ENCODE measurements at places on chromosomes 13 and 19.

GRCh38 chr13:45595965-45596364 lies 19.6 kb downstream of the ERICH6B start:
- no peak for DNase-seq

- no peak for DNase-seq
Measured at GRCh38 chr19:5016781-5017180, 47.9 kb downstream of the KDM4B start.

DNA sequence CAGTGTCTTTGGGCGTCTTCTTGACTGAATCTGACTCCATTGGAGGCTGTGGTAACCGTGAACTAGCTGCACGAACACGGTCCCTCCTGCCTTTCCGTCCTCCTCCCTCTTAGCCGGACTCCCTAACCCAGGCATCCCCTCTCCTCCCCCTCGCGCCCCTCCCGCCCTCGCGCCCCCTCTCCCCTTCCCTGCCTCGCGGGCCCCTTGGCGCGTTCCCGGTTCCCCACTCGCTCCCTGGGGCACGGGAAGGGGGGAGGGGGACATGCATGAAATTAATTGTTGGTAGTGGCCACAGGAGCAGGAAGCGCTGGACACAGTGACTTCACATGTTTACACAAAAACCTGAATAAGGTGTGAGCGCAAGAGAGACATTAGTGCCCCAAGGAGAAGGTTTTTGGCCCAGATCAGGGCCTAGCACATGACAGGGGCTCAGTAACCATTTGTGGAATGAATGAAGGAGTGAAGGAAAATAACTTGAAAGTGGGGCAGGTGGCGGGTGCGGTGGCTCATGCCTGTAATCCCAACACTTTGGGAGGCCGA lies 279 bp downstream of the DMRTC2 start:
- DNase-seq, result no peak

GRCh38 chr13:111914241-111915103 lies 152.5 kb upstream of the SOX1 start:
- no peak for DNase-seq

DNA sequence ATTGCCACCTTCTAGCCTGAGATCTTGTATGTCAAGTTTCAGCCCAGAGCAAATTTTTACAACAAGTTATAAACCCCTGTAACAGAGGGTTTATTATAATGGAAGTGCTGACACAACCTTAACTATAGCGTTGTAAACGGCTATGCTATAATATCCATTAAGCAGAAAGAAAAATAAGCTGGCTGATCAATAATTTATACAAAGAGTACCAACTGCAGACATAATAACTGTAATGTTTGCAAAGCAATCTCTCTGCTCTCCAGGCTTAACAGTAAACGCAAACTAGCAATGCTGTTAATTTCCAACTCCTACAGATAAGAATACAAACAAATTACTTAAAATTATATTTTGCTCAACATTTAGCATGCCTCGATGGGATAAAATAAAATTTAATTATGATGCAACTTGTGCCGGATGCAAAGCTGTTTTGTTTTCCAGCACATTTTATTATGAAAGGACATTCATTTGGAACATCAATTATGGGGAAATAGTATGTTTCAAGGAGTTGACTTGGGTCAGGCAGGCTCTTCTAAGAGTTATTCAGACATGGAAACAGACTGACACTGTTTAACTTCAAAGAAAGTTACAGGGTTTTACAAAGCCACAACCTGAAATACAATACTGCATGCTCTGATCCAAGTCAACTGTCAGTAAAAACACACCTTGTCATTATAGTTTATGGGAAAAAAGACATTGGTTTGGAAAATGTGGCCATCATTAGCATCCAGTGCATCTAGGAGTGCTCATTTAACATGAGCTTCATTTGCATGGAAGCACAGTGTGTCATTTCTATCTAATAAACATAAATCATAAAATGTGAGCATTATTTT lies 6.6 kb upstream of the DACH1 start:
- DNase-seq, result no peak

DNA sequence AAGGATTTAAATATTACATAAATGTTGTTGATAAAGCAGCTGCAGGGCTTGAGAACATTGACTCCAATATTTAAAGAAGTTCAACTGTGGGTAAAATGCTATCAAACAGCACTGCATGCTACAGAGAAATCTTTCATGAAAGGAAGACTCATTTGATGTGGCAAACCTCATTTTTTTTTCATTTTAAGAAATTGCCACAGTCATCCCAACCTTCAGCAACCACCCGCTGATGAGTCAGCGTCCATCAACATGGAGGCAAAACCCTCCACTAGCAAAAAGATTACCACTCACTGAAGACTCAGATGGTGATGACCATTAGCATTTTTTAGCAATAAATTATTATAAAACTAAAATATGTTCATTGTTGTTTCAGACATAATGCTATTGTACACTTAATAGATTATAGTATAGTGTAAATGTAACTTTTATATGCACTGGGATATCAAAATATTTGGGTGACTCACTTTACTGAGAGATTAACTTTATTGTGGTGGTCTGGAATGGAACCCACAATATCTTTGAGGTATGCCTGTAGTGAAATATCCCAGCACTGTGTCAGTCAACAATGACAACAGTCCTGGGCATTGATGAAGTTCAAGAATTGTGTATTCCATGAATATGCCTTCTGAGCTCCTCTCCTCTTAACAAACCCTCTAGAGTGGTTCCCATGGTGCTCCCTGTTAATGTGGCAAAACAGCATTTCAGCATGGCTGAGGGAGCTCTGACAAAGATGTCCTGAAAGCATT lies 52.4 kb upstream of the SOX21 start:
- no peak for DNase-seq

GRCh38 chr19:18203408-18203862 lies 407 bp downstream of the RAB3A start:
- DNase-seq, result no peak

All from stimulated activated CD8-positive, alpha-beta memory T cell treated with anti-CD3 and anti-CD28 coated beads, Interleukin-7, amount 100 ng/mL, for 4 hours (primary cell).